Naive thymus-derived CD4-positive, alpha-beta T cell (primary cell): ENCODE measurements at places on chromosomes 13 and 19.

DNA sequence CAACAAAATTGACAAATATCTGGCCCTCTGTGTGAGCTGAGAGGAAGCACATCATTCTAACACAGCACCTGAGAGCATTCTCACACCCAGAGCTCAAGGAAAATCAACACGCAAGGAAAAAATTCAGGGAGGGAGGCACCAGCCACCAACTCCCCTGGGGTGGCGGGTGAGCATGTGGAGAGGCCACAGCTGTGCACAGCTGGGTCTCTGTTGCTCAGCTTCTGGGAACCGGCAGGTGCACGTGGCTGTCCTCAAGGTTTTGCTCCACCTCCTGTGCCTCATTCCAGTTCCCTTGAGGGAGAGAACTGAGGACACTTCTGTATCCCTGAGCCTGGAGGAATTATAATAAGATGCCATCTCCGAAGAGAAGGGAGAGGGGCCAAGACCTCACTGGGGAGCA, 134.0 kb downstream of the USP12 start:
- DNase-seq, result no peak

DNA sequence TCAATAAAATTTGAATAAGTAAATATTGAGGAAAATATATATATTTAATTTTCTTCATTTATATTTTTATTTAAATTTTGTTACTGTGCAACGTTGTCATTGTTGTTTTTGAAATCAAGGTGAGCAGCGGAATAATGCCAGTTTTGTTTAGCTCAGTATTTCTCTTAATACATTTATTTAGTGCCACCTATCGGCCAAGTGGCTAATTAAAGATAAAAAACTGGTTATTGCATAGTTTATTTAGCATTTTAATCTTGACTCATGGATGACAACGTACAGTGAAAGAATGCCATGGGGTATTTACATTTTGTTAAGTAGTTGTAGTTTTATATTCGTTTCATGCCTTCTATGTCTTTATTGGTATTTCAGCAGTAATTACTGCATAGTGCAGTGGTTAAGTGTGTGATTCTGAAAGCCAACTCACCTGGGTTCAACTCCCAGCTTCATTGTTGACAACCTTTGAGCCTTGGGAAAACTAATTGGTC, 265.9 kb downstream of the MYO16 start:
- DNase-seq, result peak; percentile 21

DNA sequence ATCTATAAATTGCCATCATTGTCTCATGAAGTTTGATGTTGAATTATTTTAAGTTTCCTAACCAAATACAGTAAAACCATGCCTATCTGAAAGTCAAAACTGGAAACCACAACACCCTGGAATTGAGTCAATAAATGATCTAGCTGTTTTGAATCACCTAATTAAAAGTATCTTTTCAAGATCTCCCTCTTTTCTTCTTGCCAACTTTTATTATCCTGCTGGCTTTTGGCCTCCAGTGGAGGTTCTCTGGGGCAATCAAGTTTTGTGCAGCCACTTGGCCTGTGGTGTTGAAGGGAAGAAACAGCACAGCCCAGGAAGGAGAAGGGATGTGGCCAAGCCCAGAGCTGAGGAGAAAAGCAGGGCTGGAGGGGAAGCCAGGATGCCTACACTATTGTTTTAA, 255.4 kb downstream of the COG6 start:
- no peak for DNase-seq

DNA sequence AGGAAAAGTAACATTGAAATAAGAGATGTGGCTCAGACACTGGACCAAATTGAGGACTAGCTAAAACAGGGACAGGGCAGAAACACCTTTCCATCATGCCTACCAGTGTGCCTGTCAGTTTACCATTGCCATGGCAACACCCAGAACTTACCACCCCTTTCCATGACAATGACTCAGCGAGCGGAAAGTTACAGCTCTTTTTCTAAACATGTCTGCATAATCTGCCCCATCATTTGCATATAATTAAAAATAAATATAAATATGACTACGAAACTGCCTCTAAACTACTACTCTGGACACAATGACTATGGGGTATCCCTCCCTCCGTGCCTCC, 96.0 kb downstream of the UBL3 start:
- DNase-seq, result no peak

DNA sequence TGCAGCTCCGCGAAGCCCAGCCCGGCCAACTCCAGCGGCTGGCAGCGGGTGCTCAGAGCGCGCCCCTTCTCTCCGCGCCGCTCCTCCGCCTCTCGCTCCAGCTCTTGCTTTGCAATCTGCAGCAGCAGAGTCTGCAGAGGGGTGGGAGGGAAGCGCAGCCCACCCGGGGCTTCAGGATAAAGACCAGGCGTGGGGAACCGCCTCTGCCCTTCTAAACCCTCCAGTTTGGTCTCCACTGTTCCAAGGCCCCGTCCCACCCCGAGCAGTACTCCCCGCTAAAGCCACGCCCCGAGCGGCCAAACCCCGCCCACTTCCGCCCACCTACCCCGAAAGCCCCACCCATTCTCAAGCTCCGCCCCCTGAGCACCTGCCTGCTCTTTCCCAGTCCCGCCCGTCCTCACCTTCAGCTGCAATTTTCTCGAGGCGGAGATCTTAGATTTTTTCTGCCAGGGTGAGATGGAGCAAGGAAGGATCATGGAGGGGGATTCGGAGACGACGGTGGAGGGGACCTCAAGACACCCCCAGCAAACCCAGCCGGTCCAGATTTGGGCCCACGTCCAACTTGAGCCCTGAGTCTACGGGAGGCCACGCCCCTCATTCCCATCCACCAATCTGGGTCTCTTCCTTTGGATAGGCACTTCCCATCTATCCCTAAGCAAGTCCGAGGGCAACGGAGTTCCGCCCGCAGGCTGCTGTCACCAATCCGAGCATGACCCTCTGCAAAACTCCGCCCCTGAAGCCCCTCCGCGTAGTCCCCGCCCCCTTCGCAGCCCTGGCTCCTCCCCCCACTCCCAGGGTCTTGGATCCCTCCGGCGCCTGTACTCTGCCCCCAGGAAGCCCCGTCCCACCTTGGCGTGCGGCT, 1.1 kb downstream of the TNNI3 start:
- DNase-seq, result no peak
